ENCODE measurements at places on chromosomes 3 and 15.

DNA sequence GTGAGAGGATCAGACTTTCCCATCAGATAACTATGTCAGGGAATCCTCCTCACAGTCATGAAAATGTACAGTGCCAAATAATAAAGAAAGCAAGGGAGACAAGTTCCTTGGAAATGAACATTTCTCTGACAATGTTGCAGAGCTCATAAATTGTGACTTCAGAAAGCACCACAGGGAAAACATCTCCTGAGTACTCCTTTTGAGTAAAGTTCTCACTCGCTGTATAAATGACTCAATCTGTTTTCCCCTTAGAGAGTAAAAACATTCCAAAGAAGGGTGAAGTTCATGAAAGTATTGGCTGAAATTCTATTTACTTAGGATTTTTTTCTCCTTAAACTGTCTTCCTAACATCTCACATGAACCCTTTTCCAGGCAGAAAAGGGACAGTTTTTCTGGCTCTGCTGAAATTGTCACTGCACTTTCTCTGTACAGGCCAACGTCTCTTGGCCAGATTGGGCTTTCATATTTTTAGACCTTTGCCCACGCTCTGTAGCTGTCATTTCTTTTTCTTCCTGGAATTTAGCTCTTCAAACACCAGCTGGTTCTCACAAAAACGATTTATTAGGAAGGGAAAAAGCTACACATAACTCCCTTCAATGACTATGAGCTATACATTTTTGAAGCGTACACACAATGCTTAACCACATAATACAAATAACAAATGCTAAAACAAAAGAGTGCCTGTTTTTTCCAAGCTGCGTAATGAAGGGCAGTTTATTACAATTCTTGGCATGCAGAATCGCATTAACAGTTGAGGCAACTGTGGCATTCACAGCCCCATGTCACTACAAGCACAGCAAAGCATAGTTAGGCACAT is 216.1 kb downstream of the ATP8B4 start:
- no peak for DNase-seq

DNA sequence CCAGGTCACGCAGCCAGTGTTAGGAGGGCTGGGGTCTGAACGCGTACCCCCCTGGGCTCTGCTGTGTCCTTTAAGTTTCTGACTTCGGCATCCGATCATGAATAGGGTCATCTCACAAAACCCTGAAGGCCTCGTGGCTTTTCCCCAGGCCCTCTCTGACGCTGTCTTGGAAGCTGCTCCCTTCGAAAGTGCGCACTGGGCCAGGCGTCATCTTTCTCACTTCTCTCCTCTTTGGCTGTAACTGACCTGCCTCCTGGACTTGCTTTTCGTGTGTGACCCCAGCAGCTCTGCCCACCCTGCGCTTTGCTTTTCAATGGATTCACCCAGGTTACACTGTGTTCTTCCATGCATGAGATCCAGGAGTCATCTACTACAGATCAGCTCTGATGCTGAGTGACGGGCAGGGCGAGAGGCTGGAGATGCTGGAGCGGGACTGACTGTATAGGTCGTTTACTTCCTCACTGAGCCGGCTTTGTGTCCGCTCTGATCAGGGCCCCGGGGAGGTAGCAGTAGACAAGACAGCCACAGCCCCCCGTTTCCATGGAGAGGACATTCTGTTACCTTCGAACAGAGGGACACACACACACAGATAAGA is 45.0 kb upstream of the PCSK6 start:
- DNase-seq = no peak

- peak; percentile 40 for DNase-seq
Measured at GRCh38 chr15:38671675-38672254, 107.2 kb upstream of the RASGRP1 start.

DNA sequence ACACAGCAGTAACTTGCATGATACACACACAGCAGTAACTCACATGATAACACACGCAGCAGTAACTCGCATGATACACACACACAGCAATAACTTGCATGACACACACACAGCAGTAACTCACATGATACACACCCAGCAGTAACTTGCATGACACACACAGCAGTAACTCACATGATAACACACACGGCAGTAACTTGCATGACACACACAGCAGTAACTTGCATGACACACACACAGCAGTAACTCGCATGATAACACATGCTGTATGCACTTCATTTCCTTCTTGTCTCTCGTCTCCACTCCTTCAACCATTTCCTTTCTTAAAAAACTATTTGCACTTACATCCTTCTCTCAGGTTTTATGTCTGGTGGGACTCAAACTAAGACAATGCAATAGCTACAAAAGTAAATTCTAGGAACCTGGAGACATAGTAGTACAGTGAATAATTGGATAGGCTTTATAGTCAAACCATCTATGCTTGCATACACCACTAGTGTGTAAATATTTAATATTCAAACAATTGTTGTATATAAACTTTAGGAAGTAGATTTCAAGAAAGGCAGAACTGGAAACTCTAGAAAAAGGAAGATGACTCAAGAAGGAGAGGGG is 130.8 kb downstream of the UACA start:
- DNase-seq = no peak

GRCh38 chr15:101342056-101342455 is 47.0 kb upstream of the SNRPA1 start:
- DNase-seq = no peak

DNA sequence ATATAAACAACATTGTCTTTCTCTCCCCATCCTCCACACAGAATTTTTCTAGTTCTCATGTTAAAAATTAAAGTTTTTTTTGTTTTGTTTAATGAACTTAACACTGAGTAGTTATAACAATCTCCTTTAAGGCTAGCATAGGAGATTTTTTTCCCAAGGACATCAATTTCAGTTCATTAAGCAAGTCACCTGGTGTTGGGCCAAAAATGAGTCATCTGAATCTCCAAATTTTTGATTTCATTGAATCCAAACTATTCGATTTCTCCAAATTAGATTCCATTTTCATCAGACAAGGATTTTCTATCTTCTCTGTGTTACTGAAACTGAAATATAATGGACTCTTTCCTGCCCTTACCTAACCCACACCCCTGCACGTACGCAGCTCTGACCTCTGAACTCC is 631.4 kb upstream of the MDFIC2 start:
- no peak for DNase-seq

GRCh38 chr15:91983729-91984340 is 130.3 kb downstream of the SLCO3A1 start:
- no peak for DNase-seq

DNA sequence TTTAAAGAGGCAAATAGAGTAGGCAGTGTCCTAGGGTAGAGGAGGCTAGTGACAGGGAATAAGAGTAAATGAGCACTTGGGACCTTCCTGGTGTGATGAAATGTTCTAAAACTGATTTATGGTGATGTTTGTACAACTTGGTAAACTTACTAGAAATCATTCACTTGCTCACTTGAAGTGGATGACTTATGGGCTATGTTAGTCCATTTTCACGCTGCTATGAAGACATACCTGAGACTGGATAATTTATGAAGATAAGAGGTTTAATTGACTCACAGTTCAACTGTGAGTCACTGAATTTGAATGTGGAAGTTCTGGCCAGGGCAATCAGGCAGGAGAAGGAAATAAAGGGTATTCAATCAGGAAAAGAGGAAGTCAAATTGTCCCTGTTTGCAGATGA is 31.7 kb upstream of the DHX36 start:
- DNase-seq = no peak

DNA sequence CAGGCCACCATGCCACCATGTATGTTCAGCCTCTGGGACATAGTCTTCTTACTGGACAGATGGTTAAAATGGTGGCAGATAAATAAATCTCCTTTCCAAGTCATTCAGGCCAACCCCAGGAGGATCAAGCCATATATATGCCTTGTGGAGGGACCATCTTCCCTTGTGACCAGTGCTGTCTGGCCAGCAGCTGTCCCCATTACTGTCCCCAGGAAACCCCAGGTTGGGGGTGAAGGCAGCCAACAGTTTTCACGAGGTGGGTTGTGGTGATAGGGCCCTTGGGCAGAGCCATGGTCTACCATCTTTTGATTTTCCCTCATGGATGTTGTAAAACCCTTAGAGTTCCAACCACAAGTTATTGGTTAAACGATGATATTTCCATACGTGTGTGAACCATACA is 48.7 kb upstream of the PCSK6 start:
- DNase-seq = no peak

DNA sequence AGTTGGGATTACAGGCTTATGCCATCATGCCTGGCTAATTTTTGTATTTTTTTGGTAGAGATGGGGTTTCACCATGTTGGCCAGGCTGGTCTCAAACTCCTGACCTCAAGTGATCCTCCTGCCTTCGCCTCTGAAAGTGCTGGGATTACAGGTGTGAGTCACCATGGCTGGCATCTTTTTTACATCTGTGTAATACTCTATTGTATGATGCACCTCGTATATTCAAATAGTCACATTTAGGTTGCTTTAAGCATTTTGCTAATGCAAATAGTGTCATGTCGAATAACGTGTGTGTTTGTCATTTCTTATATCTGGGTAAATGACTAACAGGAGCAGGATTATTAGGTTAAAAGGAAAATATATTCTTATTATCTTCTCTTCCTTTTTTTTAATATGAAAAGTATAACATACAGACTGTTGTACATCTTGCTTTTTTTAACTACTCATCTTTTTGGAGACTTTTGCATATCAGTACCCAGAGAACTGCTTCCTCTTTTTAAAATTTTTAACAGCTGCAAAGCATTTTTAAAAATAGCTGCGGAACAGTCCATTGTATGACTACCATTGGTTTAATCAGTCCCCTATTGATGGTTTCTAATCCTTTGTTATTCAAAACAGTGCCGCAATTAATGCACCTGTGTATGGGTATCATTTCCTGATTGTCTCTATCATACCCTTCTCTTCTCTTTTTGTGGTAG is 13.4 kb downstream of the SCAMP5 start:
- no peak for DNase-seq

- DNase-seq = no peak
Measured at GRCh38 chr3:158753854-158754253, 21.6 kb upstream of the RARRES1 start.

- DNase-seq = no peak
Measured at GRCh38 chr3:170418422-170419398, at the start of gene CLDN11. CLDN11 (plus strand) TSS chr3:170418868; CDS start chr3:170419067, 199 bp downstream.

- DNase-seq = no peak
Measured at GRCh38 chr15:96234109-96234892, 96.2 kb upstream of the NR2F2 start.

- no peak for DNase-seq
Measured at GRCh38 chr3:40574661-40575060, 49.9 kb downstream of the ZNF621 start.

GRCh38 chr3:129503471-129504291 is 24.8 kb upstream of the RHO start:
- no peak for DNase-seq

DNA sequence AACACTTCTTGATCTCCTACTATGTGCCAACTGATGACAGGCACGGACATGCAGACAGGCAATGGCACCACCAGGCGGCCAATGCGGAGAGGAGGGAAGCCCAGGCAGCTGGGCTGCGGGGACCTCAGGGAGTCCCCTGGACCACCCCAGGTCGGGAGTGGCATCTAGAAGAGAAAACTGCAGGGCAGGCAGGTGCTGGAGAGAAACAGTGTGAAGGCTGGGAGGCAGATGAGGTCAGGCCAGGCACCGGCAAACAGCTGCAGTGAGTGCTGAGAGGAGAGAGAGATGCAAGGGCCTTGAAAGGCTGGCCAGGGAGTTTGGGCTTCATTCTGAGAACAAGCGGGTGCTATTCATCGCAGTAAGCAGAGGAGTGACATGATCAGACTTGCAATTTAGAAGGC is 29.1 kb downstream of the SLC6A1 start:
- DNase-seq = no peak

DNA sequence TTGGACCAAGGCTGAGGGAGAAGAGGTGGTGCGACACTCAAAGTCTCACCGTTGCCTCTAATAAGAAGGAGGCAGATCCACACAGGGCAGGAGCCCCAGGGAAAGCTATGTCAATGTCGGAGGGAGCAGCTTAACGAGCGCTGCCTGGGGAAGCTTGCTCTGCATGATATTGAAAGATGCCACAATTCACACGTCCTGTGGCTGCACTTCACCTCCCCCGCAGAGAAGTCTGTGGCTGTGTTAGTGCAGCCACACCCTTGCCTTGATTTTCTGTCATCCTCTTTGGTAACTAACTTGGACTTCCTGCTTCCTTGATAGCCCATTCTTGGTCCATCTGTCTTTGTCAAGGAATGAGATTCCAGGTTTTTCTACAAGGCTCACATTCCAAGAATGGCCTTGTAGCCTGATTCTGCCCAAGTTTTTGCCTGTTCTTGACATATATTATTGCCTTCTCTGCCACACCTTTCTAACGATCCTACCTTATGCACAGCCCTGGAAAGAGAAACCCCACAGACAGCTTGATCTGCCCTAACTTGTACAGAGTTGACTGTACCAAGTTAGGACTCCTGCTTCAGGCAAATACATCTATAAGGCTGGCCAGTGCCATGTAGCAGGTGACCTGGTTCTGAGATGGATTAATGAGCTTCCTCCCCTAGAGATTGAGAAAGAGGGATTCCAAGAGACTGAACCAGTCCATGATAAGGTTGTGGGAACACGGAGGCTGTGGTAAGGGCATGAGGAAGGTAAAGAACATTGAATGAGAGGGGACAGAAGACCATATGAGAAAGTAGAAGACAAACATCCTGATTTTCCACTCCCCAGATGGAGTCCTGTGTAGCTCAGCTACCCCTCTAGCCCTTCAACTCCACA is 153.0 kb upstream of the WNT5A start:
- DNase-seq = no peak

DNA sequence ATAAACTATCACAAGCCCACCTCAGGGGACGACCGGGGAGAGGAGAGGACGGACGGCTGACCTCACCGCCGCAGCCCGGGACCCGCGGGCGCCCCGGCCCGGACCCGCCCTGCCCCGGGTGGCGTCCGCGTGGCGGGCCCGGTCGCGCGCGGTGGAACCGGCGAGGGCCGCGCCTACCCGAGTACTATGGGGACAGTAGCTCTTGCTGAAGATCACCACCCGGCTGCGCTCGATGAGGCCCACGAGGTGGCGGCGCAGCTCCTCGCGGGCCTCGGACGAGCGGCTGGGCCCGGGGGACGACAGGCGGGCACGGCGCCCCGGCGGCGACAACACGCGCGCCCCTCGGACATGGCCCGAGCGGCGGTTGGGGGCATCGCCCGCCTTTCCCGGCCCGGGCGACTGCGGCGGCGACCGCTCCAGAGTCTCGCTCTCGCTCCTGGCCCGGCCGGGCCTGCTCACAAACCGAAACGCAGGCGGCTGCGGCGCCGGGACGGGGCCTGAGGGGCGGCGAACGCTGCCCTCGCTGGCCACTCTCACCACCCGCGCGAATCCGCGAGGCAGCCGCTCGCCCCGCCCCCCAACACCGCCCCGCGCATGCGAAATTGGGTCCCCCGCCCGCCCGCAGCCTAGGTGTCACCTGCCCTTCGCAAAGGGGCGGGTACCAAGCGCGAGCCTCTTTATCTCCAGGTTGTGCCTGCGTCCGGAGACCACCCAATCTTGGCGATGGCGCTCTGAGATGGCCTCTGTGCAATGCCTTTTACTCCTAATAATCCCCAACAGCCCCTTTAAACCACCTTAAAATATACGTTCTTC is at the start of gene TXNRD3:
TSS of gene TXNRD3 (minus strand) at position 554 of the 813 bp plus-strand sequence.
- peak; percentile 47 for DNase-seq

GRCh38 chr15:70906842-70907241 is 14.2 kb downstream of the LRRC49 start:
- DNase-seq = no peak

Data from stimulated activated naive CD4-positive, alpha-beta T cell treated with Interleukin-2 at 50 U/mL for 16 hours (primary cell).